ENCODE measurements at places on chromosomes 2 and 18. TPM values are rescaled to one million over a fixed set of nuclear protein-coding genes. Genes with fewer than 3 reads are reported as not detected.

- H3K27ac ChIP-seq = no peak overlapping the region
- no peak overlapping the region for H3K4me3 ChIP-seq
- H3K27me3 ChIP-seq = no peaks in the 10 kb centered on the region
- H3K4me1 ChIP-seq = no peaks in the 10 kb centered on the region
- no peaks in the 10 kb centered on the region for H3K36me3 ChIP-seq
These were observed 87.9 kb downstream of the MEIS1 start for GRCh38 chr2:66522611-66523376.

KLHL41 gene
- 0.08 TPM for polyA plus RNA-seq

DNA sequence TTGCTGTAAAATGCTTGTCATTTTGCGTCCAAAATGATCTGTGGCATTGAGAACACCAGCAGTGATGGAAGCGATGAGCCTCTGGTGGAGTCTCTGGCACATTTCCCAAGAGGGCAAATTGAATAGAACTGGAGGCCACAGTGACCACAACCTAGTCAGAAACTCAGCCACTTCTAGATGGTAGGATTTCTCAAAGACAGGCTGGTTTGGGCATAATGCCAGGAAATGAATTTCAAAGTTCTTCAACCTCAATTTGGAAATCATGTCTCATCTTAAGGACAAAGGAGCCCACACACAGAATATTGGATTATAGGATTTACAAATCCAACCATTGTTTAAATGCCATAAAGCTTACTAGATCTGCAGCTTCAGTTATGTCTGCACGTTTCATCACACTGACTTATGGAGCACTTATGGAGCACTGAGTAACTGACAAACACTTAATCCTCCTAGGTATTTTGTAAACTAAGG, 132.1 kb downstream of the COL6A3 start:
- no peak for DNase-seq
- no peak overlapping the region for H3K4me3 ChIP-seq
- H3K36me3 ChIP-seq = no peaks in the 10 kb centered on the region
- no peak overlapping the region for H3K27ac ChIP-seq

SCN7A gene
- not detected for polyA plus RNA-seq

GRCh38 chr2:168731616-168732015, 70.8 kb upstream of the NOSTRIN start:
- no peaks in the 10 kb centered on the region for H3K27me3 ChIP-seq
- DNase-seq = no peak
- no peaks in the 10 kb centered on the region for H3K36me3 ChIP-seq
- H3K27ac ChIP-seq = no peak overlapping the region
- H3K4me1 ChIP-seq = no peaks in the 10 kb centered on the region

NYAP2 gene
- polyA plus RNA-seq = not detected

GPR45 gene
- not detected for polyA plus RNA-seq

KANSL3 gene
- 13.8 TPM for polyA plus RNA-seq
